ENCODE measurements at places on chromosomes 5 and 9.

GRCh38 chr9:129236441-129237145 is 58.5 kb upstream of the IER5L start:
- peak; percentile 33 for DNase-seq

DNA sequence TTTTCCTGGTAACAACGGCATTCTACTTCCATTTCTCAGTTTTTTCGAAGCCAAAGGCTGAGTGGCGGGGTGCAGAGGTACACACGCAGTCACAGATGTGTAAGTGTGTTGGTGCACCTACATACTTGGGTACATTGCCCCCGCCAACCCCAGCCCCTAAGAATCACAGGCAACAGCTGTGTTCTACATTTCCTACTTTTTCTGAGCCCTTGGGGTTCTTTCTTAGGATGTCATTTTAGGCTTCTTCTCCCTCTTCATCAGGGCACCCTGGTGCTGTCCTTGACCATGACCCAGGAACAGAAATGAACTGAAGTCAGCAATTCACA is 104.8 kb downstream of the PAX5 start:
- DNase-seq: no peak

DNA sequence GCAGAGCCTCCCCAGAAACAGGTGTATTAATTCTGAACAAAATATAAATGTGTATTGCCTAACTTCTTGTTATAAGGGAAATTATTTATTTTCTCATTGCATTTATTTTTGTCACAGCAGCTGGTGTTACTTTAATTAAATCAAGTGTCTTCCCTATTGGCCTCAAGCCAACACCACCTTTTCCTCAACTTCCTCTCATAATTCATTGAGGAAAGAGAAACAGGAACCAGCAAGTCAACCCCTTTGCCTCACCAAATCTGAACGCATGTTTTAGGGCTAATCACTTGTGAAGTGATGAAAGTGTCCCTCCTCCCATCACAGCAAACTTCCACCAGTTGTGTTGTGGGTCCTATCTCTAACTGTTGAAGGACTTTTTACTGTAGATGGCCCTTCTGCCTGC is 73.1 kb downstream of the DIRAS2 start:
- DNase-seq: no peak

DNA sequence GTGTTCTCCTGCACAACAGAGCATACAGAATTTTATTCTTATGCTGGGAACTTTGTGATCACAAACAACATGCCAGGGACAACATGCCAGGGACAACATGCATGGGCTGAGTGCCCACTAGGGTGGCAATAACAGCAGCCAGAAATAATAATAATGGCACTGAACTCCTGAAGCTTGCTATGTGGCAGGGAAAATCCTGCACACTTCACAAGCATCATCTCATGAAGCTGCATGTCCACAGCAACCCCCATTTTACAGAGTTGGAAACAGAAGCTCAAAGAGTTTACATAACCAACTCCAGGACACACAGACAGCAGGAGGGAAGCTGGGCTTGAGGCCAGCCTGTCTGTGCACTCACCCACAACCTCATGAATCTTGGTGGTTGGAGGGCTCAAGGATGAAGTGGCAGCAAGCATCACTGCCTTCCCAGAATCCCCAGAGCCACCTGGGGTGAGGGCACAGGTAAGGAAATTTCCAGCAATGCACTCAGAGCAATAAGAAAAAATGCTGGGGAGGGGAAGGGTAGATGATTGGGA is 111.4 kb downstream of the GABBR2 start:
- no peak for DNase-seq

DNA sequence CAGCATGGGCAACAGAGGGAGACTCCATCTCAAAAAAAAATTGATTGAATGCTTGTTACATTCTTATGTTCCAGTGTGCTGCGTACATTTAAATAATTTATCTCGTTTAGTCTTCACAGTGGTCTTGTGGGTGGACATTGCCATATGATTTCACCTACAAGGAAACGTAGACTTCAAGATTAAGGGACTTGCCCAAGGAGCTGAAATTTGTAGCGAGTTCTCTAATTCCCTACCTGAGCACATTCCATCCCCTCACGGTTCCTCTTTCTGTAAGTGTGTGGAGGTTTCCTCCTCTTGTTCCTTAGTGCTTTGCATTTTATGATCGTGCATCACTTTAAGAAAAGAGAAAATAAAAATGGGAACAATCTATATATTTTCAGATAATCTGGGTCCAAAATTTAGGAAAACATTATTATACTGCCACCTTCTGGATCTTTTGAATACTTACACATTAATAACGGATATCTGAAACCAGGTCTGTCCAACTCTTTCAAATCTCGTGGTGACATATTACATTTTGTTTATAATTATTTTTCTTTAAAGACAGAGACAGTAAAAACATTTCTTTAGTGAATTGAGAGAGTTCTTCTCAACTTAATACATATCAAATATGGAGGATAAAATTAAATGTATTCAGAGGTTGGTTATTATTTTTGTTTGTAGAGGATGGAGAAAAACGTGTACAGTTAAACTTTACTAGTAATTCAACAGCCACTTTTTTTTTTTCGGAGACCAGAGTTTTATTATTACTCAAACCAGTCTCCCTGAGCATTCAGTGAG is 29.9 kb upstream of the C7 start:
- DNase-seq: no peak

- DNase-seq: no peak
Measured at GRCh38 chr9:82989929-82990328, 73.0 kb downstream of the RASEF start.

- no peak for DNase-seq
Measured at GRCh38 chr5:76789991-76790581, 28.7 kb upstream of the F2RL1 start.

Measured in CD8-positive, alpha-beta memory T cell (primary cell).